ENCODE measurements at places on chromosomes 1 and 21.

GRCh38 chr1:160743266-160743665 is 4.2 kb downstream of the SLAMF7 start:
- no peak for DNase-seq

DNA sequence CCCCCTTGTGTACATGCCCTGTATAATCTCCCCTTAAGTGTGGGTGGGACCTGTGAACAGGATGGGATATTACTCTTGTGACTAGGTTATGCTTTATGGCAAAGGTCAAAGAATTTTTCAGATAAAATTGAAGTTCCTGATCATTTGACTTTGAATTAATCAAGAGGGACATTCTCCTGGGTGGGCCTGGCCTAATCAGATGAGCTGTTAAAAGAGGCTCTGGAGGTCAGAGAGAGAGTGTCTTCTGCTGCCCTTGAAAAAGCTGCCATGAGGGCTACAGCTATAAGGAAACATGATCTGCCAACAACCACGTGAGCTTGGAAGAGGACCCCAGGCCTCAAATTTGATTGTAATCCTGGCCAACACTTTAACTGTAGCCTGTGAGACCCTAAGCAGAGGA is 125.6 kb upstream of the CSF3R start:
- no peak for DNase-seq

GRCh38 chr21:31110430-31110829 is 72.2 kb upstream of the KRTAP19-8 start:
- DNase-seq: no peak

DNA sequence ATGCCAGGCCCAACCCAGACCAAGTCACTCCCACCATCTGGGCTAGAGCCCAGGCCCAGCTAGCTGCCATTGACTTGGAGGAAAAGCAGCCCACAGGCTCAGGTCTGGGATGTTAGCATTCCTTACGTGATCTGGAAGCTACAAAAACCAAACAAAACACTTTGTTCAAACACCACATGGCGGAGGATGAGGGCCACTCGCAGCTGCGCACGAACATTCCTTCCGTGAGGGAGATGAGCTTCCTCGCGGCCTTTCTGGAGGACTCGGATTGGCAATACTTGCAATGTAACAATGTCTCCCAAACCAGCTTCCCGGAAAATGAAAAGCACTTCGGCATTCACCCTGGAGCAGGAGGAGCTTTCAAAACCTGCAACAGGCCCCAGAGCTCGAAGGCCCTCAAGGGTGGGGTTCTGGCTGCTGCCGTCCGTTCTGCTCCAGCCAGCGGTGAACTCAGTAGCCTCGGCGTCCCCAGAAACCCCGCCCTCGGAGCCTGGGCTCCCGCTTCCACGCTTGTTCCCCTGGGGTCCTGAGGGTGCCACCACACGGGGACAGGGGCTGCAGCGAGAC is 40.5 kb downstream of the COL6A1 start:
- DNase-seq: no peak

DNA sequence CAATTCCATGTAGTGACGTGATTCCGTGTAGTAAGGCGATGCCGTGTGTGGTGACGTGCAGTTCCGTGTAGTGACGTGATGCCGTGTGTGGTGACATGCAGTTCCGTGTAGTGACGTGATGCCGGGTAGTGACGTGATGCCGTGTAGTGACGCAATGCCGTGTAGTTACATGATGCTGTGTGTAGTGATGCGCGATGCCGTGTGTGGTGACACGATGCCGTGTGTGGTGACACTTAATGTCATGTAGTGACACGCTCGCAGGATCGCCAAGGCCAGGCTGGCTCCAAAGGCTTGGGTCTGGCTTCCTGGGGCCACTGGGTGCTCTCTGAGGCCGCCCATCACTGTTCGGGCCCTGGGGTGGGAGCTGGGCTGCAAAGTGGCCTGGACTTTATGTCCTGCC is 14.2 kb downstream of the COL18A1 start:
- no peak for DNase-seq

DNA sequence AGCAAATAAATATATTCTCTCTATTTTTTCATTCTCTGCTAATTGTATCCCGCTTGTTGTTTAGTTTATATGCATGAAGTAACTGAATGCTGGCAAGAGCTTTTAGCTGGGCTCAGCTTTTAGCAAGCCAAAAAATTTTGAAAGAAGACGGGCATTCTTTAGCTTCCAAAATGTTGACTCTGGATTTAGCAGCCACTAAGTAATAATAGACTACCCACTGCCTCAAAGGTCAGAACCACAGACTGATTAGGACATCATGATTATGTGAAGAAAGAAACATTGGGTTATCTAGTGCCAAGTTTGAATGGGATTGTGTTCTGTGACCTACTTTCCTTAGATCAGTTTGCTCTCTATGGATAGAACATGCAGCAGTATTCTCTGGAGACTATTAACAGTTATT is 80.3 kb upstream of the DPH5 start:
- no peak for DNase-seq

DNA sequence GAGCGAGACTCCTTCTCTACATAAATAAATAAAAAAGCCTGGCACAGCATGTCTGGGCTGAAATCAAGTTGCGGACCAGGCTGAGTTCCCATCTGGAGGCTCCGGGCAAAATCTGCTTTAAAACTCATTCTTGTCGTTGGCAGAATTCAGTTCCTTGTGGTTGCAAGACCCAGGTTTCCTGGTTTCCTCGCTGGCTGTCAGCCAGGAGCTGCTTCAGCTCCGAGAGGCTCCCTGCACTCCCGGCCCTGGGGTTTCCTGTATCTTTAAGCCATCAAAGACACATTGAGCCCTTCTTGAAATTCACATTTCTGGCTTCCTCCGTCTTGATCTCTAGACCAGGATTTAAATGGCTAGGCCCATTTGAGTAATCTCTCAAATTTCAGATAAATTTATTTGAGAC is 20.6 kb upstream of the SCCPDH start:
- DNase-seq: no peak

- no peak for DNase-seq
Observed at GRCh38 chr21:41973861-41974751, 20.3 kb upstream of the C2CD2 start.

DNA sequence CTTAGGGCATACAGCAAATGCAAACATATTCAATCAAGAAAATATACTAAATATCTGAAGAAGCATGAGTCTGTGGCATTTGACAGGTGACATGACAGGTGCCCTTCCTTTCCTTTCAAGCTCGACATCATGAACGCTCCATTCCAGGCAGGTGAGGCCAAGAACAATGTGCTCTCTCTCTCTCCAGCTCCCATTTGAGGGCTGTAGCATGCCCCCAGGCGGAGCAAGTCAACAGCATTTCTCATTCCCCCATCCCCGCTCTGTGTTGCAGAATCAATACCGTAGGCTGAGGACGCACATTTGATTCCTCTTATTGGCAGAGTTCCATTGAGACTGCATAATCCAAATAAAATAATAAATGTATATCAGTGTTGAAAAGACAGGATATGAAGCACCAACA is 24.6 kb upstream of the PLPPR4 start:
- no peak for DNase-seq

GRCh38 chr1:199297887-199298286 is 659.0 kb downstream of the PTPRC start:
- DNase-seq: no peak

- no peak for DNase-seq
Observed at GRCh38 chr1:178533121-178533946, 20.4 kb downstream of the TEX35 start.

GRCh38 chr1:85605484-85606413 is 25.2 kb downstream of the CCN1 start:
- DNase-seq: no peak

GRCh38 chr1:207221934-207222351 is 99.5 kb upstream of the CD55 start:
- DNase-seq: no peak

- peak; percentile 23 for DNase-seq
Observed at GRCh38 chr1:114341299-114341698, 169.7 kb downstream of the TRIM33 start.
